ENCODE measurements at places on chromosomes 4 and X.

DNA sequence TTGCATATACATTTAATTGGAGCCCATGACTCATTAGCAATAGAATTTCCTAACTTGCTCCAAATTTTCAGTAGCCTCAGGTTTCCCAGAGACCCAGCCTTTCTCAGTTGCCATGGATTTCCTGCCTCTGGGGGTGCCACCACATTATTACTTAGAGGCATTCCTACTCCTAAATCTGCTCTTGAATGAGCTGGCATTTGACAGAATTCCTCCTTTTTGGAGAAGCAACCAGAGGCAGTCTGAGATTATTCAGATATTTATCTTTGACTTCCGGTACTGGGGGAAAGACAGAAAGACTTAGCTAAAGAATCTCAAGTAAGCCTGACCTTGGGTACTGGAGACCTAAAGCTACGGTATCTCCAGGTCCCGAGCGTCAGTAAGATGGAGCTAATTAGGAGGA lies 76.3 kb downstream of the DCHS2 start:
- DNase-seq: no peak

DNA sequence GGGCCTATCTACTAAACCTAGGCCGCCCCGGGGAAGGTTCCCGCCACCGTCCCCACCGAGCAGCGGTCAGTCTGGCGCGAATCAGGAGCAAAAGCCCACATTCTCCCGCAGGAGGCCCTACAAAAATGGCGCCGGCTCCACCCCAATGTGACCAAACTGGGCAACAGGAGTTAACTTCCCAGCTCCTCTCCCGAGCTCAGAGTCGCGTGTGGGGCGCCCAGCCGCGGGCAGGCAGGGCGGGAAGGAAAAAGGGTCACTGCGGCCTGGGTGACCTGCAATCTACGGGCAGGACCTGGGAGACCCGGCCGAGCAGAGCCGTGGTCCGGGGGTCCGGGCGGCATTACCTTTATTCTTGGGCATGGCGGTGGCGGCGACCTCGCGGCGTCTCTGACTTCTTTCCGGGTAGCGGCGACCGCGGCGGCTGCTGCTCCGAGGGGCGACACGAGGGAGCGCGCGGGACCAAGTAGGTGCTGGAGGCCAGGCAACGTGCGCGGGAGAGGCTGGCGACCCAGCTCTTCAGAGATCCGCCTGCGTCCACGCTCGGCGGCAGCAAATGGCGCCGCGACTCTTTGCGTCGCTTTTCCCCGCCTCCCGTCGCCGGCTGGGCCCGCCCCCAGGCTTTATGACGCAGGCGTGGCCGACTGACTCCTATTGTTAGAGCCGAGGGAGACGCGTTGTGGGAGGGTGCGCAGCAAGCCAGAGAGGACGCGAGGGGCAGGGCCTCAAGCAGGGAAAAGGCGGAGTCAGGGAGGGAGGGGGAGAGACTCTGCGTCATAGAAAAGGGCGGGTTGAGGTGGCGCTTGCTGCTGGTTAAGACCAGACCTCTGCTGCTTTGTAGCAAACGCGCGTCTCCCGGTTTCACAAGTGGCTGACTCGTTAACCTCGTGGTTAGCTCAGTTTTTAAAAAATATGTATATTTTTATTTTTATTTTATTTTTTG lies at the start of gene EIF1AX:
Gene EIF1AX (minus strand): TSS at position 558 of the 940 bp plus-strand sequence. CDS start 198 bp downstream, at position 360.
- peak; percentile 83 for DNase-seq

DNA sequence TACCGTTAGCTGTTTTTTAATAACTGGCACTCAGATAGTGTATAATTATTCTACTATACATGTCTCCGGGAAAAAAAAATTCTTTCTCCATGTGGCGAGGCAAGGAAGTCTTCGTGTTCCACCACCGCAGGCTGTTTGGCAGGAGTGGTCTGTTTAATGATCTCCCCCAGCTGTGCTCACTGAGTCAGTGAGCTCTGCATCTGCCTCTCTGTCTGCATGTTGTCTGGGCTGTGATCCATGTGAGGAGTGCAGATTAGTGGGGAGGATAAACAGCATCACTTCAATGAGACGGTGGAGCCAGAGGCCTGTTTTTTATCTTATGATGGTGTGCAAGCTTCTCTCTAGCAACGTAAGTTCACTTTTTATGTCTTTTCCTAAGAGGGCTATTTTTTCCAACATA lies 69.8 kb downstream of the RPS3A start:
- peak; percentile 47 for DNase-seq

GRCh38 chr4:39263895-39264294 lies 81.6 kb downstream of the WDR19 start:
- DNase-seq: no peak

GRCh38 chr4:16240300-16240699 lies 14.0 kb upstream of the TAPT1 start:
- DNase-seq: no peak

DNA sequence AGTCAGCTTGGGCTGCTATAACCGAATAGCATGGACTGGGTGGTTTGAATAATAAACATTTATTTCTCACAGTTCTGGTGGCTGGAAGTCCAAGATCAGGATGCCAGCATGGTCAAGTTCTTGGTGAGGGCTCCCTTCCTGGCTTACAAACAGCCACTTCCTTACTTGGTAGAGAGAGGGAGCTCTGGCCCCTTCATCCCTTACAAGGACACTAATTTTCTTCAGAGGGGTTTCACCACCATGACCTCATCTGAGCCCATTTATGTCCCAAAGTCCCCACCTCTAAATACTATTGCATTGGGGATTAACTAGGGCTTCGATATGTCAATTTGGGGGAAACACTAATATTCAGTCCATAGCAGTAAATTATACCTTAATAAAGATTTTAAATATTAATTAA lies 61.8 kb downstream of the CLNK start:
- no peak for DNase-seq

DNA sequence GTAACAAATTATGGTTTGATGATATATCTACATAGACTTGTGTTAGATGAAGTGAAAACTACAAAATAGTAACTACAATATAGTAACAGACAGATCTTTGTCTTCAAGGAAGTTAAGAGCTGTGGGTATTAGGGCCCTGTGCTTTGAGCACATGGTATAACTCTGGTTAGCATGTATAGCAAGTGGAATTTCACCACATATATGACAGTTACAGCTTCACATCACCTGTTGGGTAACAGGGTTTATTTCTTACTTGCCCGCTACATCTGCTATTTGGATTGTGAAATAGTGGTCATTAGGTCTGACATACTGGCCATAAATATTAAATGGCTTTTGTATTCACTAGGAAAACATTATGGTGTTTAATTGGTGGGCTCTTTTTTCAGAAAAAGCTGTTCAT lies 20.2 kb downstream of the OFD1 start:
- DNase-seq: no peak

- DNase-seq: no peak
Observed at GRCh38 chr4:173370130-173370476, 651 bp upstream of the SAP30 start.

- no peak for DNase-seq
Observed at GRCh38 chr4:38046727-38047489, 86.7 kb downstream of the PTTG2 start.

DNA sequence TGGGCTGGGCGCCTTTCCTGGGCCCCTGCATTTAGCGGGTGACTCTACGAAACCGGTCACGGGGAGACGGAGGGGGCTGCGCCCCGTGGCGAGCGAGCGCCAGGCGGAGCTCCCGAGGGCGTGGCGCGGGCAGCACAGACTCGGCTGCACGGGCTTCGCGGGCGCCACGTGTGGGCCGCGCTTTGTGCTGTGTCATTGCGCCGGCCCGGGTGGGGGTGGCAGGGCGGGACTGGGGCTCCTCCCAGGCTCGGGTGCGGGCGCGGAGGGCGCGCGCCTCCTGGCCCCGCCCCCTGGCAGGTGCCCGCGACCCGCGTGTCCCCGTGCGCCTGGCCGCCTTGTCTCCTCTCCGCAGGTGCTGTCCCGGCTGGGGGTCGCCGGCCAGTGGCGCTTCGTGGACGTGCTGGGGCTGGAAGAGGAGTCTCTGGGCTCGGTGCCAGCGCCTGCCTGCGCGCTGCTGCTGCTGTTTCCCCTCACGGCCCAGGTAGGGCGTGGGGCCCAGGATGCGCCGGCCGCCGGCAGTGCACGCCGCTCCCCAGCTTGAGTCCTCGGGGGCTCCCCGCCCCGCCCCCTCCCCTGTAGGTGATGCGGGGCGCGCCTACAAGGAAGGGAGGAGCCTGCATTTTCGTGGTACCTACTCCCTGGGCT lies 651 bp downstream of the UCHL1 start:
- DNase-seq: peak; percentile 19

DNA sequence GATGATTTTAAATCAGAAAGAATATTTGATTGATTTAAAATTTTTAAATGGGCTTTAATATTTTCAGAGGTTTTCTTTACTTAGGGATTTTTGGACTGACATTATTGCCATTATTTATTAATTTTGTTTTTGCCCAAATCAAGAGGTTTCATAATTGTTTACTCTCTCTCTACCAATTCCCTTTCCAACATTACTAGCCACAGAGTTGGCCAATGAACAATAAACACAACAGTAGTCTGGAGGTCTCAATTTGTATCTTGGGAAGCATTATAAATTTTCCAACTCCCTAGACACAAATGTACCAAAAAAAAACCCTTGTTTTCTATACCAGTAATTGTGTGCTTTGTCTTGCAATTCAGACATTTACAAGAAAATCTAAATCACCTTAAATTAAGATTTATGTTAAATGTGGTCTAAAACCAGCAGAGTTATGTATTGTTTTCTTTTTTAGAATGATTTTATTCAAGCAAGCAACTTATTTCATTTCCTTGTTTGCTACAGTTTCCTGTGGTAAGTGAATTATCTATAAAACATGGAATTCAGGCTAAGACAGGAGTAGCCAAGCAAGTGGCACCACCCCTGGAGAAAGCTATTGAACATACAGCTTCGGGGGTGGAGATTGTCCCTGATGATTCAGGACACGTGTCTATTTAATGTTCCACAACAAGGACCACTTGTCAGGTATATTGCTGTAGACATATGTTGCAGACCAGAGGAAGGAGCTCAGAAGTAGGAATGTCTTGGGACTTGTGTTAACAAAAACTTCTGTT lies 622 bp downstream of the KLKB1 start:
- peak; percentile 9 for DNase-seq

DNA sequence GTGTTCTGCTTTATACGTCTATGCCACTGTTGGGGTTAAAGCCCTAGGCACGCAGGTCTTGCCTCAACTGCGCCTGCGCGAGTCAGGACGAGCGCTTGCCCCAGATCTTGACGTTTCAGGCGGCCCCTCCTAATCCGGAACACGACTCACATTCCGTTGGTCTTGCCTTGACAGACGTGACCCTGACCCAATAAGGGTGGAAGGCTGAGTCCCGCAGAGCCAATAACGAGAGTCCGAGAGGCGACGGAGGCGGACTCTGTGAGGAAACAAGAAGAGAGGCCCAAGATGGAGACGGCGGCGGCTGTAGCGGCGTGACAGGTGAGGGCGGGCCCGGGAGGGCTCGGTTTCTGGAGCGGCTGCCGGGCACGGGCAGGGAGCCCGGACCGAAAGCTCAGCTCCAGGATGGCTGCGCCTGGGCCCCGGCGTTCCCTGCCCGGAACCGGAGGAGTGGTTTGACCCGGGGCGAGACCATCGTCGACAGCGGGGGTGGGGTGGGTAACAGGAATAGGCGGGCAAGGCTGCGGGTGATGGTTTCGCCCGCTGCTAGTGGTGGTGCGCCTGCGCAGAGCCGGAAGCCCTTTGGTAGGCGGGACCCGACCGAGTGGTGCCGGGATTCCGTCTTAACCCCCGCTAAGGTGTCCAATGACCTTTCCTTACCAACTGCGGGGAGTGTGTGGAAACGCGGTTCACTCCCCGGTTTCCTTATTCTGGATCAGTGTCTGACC lies at the start of gene ARAF:
Gene ARAF (plus strand): TSS at position 272 of the 725 bp plus-strand sequence. CDS start 1,763 bp downstream, outside the sequence.
- peak; percentile 96 for DNase-seq

- no peak for DNase-seq
Observed at GRCh38 chrX:148310426-148311165, 189.8 kb upstream of the AFF2 start.

Data from foreskin keratinocyte (primary cell).